ENCODE measurements at places on chromosomes 5 and 9. TPM values are rescaled to one million over a fixed set of nuclear protein-coding genes. Genes with fewer than 3 reads are reported as not detected.

CER1 gene
- polyA plus RNA-seq: not detected

LCN1 gene
- polyA plus RNA-seq: not detected

JAKMIP2 gene
- polyA plus RNA-seq: 1.8 TPM

SLC34A1 gene
- 0.08 TPM for polyA plus RNA-seq

ISL1 gene
- not detected for polyA plus RNA-seq

GFRA3 gene
- 4.1 TPM for polyA plus RNA-seq

LRRC19 gene
- not detected for polyA plus RNA-seq

FGFR4 gene
- 145 TPM for polyA plus RNA-seq
